ENCODE measurements at places on chromosomes 4 and X.
A peak's percentile ranks its signal among the peaks of the same experiment; 100 is the strongest.

- peak; percentile 4 for DNase-seq
Measured at GRCh38 chr4:124754681-124755080, 42.1 kb upstream of the ANKRD50 start.

- no peak for DNase-seq
Measured at GRCh38 chr4:107818301-107818910, 6.3 kb upstream of the SGMS2 start.

DNA sequence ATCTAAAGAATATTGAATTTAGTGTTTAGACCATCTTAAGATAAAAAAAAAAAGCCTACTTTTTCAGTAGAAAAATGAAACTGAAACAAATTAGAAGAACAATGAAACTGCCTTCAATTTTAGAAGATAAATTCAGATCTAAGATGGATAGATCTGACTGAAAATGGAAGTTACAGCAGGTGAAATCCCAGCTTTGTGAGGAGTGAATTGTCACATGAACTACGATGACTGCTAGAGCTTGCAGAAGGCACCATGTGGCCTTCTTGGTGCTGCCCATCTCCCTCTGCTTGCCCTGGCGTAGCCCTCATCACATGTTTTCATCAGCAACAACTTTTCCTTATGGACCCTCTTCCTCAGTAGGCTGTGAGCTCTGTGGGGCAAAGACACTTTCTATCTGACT, 51.4 kb upstream of the EMCN start:
- DNase-seq: no peak

GRCh38 chr4:188023682-188024081, 28.1 kb downstream of the ZFP42 start:
- DNase-seq: peak; percentile 90

DNA sequence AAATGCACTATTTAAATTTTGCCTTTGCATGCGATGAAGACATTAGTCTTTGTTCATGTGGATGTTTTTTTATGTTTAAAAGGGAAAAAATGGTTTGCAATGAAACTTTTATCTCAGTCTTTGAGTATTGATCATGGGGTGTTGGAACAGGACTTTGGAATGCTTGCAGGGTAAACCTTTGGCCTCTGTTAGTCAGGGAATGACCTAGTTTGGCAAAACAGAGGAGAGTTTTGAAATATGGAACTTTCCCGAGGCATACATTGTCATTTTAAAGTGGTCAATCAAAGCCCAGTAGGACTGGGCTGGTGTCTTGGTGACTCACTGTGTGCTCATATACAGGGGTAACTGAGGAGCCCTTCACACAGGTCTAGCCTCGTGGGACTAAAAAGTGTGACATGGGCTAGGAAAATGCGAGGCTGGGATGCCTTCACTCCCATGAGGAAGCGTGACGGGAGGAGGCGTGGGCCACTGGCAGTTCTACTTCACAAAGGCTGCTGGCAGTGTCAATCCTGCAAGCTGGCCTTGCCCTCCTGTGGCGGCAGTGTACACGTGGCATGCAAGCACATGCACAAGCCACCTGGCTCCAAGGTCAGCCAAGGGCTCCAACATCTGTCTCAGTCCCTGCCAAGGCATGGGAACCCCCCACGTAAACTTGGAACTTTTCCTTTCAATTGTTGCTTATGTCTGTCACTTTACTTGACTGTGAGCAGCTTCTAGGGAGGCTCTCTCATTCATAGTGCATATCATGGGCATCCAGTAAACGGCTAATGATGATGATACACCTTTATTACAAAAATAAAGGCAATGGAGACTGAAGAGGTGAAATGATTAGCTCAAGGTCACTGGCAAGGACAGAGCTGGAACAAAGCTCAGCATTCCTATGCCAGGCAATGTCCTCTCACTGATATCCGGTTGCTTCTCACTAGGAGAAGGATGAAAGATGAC, 5.2 kb upstream of the F11 start:
- no peak for DNase-seq

- no peak for DNase-seq
Measured at GRCh38 chr4:127775843-127776242, 6.3 kb upstream of the HSPA4L start.

GRCh38 chr4:18508786-18509185, 487.2 kb upstream of the LCORL start:
- no peak for DNase-seq

- DNase-seq: no peak
Measured at GRCh38 chrX:71637848-71638247, 19.5 kb upstream of the CXCR3 start.

DNA sequence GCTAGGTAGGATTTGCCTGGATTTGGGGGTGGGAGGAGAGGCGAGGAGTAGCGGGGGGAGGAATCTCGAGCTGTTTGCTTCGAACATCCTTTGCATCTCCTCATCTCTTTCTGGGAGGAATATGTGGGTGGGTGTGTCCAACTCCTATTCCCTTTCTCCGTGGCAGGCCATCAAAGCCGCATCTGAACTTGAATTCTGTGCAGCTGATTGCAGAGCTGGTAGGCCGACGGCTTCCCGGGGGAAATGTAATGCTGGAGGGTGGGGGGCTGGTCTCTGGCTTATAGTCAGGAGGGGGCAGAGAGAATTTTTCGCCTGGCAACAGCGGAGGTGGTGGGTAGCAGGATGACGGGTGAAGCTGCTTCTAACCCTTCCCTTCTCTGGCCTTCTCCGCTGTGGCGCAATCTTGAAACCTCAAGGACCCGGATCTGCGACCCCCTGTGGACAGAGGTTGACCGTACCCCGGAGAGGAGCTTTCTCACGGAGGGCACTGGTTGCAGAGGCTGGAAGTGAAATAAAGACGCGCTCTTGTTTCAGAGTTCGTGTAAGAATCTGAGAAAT, 628 bp downstream of the ZCCHC12 start:
- no peak for DNase-seq

- peak; percentile 78 for DNase-seq
Measured at GRCh38 chrX:10111364-10112148, 45.2 kb upstream of the CLCN4 start.

DNA sequence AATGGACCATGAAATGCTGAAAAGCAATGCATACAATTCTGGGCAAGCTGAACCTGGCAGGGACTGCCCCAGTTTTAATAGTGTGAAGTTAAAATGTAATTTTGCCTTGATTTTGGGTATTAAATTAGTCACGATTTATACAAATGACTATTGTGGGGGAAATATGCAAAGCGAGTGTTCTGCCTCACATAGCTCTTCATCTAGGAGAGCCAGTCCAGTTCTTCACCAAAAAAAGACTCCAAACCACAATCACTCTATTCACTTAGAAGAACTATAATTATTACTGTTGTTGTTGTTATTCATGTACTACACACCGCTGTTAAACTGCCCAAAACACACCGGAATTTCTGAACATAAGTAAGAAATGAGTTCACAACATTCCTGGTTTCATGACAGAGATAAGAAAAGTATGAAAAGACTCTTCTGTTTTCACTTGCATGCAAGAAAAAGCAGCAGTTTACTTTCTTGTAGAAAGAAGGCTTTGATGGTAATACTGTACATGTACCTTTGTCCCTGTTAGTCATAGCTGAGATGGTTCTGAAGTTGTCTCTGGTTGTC, 101.9 kb downstream of the QRFPR start:
- peak; percentile 19 for DNase-seq

DNA sequence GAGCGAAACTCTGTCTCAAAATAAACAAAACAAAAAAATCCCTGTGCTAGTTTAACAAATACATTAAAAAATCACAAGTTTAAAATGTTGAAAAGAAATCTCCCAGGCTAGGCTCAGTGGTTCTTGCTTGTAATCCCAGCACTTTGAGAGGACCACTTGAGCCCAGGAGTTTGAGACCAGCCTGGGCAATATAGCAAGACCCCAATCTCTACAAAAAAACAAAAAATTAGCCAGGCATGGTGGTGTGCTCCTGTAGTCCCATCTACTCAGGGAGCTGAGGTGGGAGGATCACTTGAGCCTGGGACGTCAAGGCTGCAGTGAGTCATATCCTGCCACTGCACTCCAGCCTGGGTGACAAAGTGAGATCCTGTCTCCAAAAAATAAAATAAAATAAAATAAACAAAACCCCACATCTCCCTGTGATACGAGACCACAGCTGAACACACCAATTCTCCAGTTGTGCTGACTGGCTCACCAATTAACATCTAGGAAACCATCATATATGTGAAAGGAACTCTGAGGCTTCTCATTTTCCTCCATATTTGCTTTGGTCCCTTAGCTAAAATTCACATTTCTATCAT, 7.3 kb downstream of the RPS4X start:
- DNase-seq: no peak

DNA sequence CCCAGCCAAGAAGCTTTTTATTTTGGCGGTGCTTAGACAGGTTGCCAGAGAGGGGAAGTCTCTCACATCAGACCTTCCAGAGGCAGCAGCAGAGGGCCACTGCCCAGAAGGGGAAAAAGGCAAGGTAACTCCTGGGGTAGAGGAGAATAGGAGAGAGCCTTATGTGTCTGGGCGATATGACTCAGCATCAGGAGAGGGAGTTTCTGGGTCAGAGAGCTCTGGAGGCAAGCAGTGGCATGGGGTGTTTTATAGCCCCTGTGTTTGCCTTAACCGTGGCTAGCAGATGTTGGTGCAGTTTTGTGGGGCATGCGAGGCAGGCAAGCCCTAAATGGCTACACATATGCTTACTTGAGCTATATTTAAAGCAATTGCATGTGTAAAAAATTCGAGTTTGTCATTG, 8.3 kb upstream of the ZXDB start:
- no peak for DNase-seq

- no peak for DNase-seq
Measured at GRCh38 chrX:130263016-130263415, 5.7 kb downstream of the ZNF280C start.
